ENCODE measurements at places on chromosomes 1 and 21.
A peak's percentile ranks its signal among the peaks of the same experiment; 100 is the strongest.

GRCh38 chr1:22139066-22139594 is 3.8 kb downstream of the WNT4 start:
- no peak for DNase-seq

GRCh38 chr1:94462606-94463005 is 44.4 kb downstream of the ABCD3 start:
- no peak for DNase-seq

DNA sequence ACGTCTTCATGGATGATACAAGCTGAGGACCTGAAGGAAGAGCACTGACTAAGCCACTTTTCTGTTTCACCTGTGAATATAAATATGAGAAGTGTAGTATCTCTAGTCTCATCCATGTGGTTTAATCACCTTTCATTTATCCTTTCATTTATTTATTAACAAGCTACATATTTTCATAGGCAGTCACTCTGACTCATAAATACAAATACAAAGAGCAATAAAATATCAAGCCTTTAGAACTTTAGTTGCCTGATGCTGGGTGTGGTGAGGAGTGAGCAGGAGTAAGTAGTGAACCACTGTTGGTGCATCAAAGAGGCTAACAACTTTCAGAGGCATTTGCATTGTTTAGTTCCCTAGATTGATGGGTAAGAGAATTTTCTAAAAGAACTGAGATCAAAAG is 269.0 kb upstream of the C1orf87 start:
- no peak for DNase-seq

- DNase-seq: peak; percentile 24
Observed at GRCh38 chr1:175154629-175155472, 37.7 kb downstream of the KIAA0040 start.

- no peak for DNase-seq
Observed at GRCh38 chr21:15837645-15838044, 107.9 kb downstream of the USP25 start.

DNA sequence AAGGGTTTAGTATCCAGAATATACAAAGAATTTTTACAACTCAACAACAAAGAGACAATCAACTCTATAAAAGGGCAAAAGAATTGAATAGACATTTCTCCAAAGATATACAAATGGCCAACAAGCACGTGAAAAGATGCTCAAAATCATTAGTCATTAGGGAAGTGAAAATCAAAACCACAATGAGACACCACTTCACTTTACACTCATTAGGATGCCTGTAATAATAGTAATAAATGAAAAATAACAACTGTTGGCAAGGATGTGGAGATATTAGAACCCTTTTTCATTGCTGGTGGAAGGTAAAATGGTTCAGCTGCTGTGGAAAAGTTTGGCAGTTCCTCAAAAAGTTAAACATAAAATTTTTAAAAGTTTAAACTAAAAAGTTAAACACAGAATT is 7.0 kb upstream of the ABCD3 start:
- no peak for DNase-seq

DNA sequence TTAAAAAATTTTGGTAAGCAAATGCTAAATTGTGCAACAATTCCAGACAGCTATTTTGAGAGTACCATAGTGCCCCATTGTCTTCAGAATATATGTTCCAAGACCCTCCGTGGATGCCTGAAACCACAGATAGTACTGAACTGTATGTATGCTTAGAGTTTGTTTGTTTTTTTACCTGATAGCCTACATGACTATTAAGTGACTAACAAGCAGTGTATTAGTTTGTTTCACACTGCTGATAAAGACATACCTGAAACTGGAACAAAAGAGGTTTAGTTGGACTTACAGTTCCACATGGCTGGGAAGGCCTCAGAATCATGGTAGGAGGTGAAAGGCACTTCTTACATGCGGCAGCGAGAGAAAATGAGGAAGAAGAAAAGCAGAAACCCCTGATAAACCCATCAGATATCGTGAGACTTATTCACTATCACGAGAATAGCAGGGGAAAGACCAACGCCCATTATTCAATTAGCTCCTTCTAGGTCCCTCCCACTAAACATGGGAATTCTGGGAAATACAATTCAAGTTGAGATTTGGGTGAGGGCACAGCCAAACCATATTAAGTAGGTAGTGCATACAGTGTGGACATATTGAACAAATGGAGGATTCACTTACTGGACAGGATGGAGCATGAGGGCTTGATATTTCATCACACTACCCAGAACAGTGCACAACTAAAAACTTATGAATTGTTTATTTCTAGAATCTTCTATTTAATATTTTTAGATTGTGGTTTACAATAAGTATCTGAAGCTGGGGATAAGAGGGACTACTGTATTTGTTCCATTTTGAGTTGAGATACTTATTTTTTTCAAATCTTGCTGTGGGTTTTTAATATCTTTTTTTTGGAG is 78.5 kb downstream of the LHX9 start:
- DNase-seq: no peak

DNA sequence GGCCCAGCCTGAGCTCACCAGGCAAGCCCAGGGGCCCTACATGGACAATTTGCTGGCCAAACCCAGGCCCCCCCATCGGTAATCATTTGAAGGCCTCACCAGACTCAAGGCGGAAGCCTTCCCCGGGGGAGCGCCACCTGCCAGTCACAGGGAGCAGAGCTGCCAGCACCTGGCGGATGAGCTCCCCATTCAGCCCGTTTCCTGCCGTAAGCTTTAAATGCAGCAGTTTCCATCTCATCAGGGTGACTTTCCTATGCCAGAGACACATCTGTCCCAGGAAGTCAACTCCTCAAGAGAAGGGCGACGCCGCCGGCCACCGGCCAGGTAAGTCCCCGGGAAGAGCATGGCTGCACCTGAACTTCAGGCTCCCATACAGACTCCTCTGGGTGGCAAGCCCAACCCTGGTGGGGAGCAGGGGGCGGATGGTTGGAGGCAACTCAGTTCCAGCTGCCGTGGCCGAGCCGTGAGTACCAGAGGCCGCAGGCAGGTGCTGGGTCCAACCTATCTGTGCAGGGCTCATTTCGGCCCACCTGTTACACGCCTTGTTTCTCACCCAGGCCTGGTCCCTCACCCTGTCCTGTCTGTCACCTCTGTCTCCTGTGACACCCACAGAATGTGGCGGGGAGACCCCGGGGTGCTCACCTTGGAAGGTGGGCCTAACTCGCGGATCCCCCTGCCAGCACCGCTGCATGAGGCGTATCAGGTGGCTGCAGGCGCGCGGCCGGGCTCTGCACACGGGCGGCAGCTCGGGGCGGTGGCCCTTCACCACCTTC is 20.7 kb downstream of the RIPK4 start:
- no peak for DNase-seq

- no peak for DNase-seq
Observed at GRCh38 chr1:63269571-63269970, 52.8 kb upstream of the FOXD3 start.

DNA sequence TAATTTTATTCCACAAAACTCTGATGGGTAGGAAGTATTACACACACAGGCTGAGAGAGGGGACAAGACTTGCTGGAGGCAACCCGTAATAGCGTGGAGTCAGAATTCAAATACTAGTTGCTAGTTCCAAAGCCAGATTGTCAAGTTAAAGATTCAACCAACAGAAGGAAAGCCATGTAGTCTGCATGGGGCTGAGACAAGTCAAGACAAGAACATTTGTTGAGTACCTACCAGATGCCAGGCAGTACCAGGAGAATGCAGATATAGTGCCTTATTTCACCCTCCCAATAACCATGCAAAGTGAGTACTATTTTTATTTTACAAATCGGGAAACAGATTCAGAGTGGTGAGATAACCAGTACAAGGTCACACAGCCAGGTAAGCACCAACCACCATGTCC is 110.4 kb upstream of the SPATA6 start:
- DNase-seq: no peak

- no peak for DNase-seq
Observed at GRCh38 chr1:3614755-3615742, 3.7 kb upstream of the MEGF6 start.

DNA sequence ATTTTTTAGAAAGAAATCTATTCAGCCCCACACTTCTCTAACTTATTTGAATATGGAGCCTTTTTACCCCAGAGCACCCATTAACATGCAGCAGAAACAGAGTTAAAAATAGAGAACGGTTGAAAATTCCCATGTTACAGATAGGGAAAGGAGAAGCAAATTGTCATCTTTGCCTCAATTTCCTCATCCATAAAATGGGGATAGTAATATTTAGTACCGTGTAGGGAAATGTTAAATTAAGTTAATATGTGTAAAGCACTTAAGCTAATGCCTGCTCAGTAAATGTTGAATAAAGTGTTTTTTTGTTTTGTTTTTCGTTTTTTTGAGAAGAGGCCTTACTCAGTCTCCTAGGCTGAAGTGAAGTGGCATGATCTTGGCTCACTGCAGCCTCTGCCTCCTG is 50.3 kb downstream of the NAV1 start:
- DNase-seq: no peak

- no peak for DNase-seq
Observed at GRCh38 chr1:53391982-53392381, 64.1 kb upstream of the LRP8 start.

DNA sequence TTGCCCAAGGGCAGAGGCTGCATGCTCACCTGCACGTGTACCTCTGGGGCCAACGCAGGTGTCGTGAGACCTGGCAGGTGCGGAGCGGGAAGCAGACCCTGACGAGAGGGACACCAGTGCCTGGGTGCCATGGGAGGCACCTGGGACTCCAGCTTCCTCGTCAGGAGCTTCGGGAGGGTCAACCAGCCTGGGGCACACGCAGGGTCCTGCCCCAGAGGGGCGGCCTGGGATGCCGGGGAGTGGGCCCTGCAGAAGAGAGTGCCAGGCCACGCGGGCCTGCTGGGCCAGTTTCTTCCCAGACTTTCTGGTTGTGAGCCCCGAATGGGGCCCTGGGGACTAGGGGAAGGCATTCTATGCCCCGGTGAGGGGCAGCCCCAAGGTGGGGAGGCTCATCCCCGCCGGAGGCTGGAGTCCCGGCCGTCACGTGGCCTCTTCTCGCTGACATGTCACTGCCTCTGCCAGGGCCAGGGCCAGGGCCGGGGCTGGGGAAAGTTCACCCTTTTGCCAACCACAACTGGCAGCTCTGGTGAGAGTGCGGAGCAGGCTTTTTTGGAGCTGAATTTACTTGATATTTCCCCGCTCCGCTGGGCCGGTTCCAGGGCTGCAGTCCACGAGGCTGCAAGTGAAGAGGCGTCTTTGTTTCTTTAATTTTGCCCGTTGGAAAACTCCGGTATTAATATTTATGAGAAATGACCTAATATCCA is 38.5 kb upstream of the ACTRT2 start:
- DNase-seq: no peak

GRCh38 chr1:51788938-51789337 is 89.6 kb downstream of the NRDC start:
- no peak for DNase-seq

DNA sequence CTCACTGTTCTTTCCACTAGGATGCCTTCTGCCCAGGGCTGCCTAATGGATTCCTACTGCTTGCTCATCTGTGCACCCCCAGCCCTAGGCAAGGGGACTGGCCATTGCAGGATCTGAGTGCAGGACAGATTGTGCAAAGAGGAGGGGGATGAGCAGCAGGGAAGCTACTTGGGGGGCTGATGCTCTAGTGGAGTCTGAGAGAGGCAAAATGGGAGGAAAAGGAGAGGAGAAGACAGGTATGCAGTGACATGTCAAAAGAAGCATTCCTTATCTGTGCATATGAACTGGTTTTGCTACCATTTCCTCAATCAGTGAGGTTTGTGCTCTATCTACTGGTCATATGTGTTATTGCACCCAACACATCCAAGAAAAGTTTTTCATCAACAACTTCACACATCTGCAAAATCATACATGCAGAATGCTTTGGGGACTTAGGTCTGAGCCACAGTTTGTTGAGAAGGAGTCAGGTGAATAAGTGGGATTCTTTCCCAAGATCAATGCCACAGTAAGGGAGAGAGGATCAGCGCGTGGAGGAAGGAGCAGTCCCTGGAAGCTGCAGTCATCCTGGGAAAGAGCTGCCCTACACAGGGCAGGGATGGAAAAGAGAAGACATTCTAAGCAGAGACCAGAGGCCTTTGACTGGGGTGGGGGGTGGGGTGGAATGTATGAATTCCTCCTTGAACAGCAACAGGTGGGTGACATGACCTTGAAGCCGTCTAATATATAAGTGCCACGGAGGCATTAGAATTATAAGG is 14.4 kb downstream of the SLC5A9 start:
- DNase-seq: peak; percentile 5

- DNase-seq: no peak
Observed at GRCh38 chr21:25127007-25127406, 480.3 kb downstream of the MRPL39 start.

DNA sequence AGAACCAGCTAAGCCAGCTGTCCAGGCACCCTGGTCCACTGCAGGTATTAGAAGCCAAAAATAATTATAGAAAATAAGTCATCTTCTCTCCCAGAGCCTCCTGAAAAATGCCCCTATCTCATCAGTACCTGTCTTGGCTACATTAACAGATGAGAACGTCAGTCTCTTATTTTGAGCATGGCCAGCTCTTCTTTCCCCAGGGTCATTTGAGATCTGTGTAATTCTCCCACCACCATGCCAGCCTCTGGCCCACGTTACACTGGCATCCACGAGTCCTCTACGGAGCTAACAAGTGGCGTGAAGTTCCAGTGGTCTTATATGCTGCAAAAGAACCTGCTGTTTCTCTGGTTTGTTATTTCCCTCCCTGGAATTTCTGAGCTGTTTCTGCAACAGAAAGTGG is 118.0 kb downstream of the ATP5PO start:
- no peak for DNase-seq

- no peak for DNase-seq
Observed at GRCh38 chr1:20126806-20127440, 7.6 kb upstream of the PLA2G2D start.

GRCh38 chr21:16789636-16790035 is 723.2 kb upstream of the CXADR start:
- DNase-seq: no peak

- DNase-seq: no peak
Observed at GRCh38 chr1:11116318-11116717, 16.6 kb upstream of the EXOSC10 start.

GRCh38 chr1:24925963-24926362 is 4.1 kb downstream of the RUNX3 start:
- DNase-seq: no peak

- DNase-seq: no peak
Observed at GRCh38 chr21:38652396-38652795, 153.3 kb upstream of the ETS2 start.

- DNase-seq: no peak
Observed at GRCh38 chr1:147515045-147515869, 26.0 kb upstream of the BCL9 start.

- no peak for DNase-seq
Observed at GRCh38 chr1:82597649-82598048, 796.9 kb downstream of the ADGRL2 start.

- no peak for DNase-seq
Observed at GRCh38 chr1:84410328-84411095, 12.2 kb downstream of the DNASE2B start.

- DNase-seq: peak; percentile 24
Observed at GRCh38 chr1:22710701-22711049, at the start of gene EPHB2. TSS of gene EPHB2 (plus strand) at chr1:22710839. CDS start at chr1:22710983, 144 bp downstream.

Data from SW 1271 (cell line).